Stimulated activated CD4-positive, alpha-beta T cell treated with anti-CD3 and anti-CD28 coated beads, Interleukin-1b, Interleukin-23, amount 100 ng/mL, for 48 hours (primary cell): ENCODE measurements at places on chromosomes 2 and 18.

DNA sequence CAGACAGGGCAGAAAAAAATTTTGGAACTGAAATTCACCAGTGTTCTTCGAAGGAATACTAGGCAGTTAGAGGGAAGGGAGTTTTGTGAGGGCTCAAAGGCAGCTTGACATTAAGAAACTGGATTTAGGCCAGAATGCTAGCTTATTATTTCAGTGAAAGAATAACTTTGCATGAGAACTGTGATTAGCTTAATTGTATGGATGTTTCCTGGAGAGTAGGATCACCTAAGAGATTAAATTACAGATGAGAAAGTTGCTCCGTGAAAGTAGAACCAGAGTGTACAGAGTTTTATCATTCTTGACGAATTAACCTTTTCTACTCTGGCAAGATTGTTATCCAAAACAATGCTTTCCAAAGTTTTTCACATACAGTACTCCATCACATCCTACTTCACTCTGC is 6.2 kb downstream of the SPAG16 start:
- DNase-seq, result no peak

DNA sequence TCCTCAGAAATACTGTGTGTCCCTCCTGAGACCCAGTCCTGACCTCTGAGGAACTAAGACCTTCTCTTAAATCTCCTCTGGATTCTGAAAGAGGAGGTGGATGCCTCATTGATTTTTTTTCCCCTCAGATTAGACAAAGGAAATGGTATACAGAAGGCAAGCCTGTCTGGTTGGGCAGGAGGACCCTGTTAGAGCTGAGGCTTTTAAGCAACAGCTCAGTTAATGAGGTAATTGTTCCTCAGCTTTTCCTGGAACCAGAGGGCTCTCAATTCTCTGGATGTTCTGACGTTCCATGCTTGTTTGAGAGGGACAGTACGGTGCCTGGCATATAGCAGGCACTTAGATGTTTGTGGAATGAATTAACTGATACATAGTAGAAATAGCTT is 61.7 kb upstream of the MCFD2 start:
- DNase-seq, result no peak

GRCh38 chr2:20450201-20450999 is 3.5 kb downstream of the RHOB start:
- DNase-seq, result no peak

GRCh38 chr2:187194049-187194448 is 254.0 kb downstream of the CALCRL start:
- no peak for DNase-seq

DNA sequence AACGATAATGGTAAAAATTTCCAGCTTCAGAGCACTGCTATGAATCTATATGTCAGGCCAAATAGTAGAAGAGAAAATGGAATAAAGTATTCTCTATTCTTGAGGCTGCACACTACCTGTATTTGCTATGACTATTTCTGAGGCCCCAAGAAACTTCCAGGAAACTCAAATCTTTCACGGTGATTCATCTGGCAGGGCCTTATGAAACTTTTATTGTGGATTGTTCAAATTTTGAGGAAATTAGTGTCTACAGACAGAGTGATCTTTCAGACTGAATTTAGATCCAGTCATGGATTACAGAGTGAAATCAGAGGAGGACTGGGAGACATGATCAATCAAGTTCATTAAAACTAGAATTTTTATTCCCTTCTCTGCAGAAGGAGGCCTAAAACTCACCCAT is 4.1 kb upstream of the VSNL1 start:
- no peak for DNase-seq

GRCh38 chr2:14828968-14829367 is 196.5 kb downstream of the LRATD1 start:
- no peak for DNase-seq

DNA sequence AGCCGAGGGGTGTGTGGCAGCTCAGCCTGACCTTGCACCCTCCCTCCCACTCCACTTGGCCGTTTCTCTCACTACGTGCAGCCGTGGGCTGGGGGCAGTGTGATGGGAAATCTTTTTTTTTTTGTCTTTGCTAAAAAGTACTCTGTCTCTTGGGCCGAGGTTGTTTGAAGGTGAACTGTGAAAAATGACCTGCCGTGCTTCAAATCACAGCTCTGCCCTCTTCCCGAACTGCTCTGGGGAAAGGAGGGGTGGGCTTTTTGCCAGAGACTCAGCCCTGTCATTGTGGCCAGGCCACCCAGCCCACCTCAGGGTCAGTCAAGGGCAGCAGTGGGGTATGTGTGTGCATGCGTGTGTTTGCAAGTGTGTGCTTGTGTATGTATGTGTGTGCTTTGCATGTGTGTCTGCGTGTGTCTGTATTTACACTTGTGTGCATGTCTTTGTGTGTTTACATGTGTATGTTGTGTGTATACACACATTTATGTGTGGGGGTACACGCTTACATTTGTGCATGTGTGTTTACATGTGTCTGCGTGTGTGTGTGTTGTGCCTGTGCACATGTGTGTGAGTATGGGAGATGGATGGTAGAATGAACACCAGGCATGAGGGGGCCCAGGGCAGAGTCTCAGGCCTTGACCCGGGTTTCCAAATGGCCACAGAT is 61.3 kb upstream of the HAAO start:
- DNase-seq, result no peak

DNA sequence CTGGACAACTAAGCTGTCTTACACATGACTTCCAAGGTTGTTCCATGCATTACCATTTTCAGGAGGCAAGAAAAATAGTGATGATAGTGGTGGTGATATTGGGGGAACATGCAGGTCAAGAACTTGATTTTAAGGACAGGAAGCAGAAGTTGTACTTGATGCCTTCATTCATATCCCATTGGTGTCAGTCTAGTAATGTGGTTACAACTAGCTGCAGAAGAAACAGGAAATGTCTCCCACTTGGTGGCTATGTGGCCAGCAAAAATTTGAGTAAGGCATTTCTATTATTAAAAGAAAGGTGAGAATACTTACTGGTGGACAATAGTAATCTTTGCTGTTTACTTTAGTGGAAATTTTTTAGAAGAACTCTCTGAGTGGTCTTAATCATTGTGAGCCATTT is 103.4 kb downstream of the ALMS1 start:
- DNase-seq, result no peak

- no peak for DNase-seq
Observed at GRCh38 chr2:146370826-146371225, 1474.0 kb upstream of the ACVR2A start.

DNA sequence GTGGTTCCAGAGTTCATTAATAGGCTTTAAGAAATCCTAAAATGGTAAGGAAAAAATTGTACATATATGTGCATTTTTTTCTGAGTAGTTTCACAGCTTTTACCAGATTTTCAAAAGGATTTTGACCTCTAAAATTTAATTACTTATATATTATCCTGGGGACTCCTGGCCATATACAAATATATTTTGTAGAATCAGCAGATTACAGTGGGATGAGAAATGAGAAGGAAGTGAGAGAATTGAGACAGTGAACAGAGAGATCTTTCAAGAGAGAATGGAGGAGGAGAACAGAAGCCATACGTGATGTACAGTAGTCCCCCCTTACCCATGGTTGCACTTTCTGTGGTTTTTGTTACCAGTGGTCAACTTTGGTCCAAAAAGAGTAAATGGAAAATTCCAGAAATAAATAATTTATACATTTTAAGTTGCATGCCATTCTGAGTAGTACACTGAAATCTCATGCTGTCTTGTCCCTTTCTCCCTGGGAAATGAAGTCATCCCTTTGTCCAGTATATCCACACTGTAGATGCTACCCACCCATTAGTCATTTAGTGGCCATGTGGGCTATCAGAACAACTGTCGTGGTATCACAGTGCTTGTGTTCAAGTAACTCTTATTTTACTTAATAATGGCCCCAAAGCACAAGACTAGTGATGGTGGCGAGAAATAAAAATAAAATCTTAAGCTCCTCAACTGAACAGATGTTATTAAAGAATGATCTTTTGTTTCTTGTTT is 130.4 kb upstream of the MYO3B start:
- DNase-seq, result no peak

GRCh38 chr2:130258356-130258755 is 60.1 kb upstream of the TUBA3E start:
- DNase-seq, result no peak

DNA sequence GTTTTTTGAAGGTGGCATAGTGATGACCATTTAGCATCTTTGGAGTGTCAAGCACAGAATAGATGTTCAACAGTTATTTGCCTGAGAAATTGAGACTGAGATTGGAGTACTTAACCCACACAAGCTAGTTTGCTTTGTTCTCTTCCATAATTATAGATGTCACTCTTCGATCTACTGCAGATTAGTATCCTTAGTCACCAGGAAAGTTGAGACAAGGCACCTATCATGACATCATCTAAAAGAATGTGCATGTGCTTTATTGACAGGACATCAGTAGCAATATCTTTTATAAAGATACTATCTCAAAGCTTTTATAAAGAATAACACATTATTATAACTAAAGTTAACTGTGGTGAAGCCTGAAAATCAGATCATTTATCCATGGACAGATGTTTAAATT is 6.4 kb downstream of the VRK2 start:
- DNase-seq, result no peak

- no peak for DNase-seq
Observed at GRCh38 chr2:100215371-100215770, 73.0 kb upstream of the AFF3 start.

DNA sequence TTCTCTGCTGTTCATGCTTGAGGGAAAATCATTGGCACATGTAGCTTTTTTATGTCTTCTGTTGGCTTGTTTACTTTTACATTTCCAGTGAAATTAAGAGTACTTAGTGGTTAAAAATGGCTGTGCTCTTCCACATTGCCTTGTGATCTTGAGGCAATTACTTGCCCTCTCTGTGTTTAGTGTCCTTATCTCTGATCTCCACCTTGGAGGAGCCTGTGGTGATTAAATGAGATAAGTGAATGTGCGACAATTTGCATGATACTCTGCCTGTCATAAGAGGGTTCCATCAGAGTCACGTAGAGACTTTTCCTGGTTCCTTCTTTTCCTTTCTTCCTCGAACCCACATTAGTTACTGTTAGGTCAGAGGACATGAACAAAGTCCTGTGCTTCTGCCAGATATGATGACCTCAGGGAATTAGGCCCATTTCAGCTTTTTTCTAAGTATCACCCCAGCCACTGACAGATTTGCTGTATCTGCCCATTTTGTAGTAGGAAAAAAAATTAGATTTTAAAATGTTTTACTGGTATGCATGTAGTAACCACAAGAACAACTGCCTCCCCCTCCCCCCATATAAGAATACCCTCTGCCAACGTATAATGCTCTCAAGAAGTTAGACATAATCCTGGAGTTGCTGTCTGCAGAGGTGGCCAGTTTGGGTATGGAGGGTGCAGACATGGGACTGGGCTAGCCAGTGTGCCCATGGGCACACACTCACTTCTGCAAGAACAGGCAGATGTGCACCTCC is 51.9 kb downstream of the TET3 start:
- no peak for DNase-seq

- no peak for DNase-seq
Observed at GRCh38 chr2:133956434-133956935, 297.4 kb upstream of the MGAT5 start.

- DNase-seq, result no peak
Observed at GRCh38 chr2:100218552-100218951, 76.2 kb upstream of the AFF3 start.

DNA sequence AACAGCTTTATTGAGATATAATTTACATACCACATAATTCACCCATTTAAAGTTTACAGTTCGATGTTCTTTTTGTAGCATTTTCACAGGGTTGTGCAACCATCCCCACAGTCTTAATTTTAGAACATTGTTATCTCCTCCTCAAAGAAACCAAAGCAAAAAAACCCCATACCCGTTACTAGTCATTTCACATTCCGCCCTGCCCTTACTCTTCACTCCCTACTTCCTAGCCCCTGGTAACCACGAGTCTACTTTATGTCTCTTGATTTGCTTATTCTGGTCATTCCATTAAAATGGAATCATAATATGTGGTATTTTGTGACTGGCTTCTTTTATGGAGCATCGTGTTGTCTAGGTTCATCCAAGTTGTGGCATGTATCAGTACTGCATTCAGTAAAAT is 137.7 kb downstream of the TANC1 start:
- no peak for DNase-seq

GRCh38 chr2:207863345-207863744 is 93.6 kb upstream of the FZD5 start:
- no peak for DNase-seq

DNA sequence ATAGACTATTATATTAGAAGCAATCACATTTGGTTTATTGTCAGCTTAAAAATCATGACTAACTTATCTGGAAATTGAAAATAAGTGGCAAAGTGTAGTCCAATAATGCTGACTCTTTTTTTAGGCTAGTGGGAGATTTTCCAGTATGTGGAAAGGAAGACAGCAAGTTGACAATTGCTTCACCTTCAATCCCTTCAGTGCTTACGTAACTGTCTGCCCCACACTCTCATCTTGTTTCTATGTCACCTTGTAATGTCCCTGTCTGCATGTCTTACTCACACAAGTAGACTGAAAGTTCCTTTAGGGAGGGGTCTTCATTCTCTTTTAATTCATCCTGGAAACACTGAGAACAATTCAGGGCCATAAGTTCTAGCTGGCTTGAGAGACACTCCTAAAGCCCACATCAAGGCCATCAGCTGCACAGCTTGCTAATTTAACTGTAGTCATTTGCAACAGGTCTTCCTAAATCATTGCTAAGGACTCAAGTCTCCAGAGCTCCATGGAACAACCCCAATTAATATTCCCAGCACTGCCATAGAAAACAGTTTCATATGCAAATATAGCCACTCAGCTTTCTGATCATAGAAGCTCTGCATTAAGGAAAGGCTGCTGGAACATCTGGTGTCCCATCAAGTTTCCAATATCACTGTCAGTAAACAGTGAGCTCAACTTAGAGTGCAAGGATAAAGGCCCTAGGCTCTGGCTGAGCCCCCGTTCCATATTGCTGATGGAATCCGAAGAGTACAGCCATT is 230.5 kb downstream of the ETAA1 start:
- no peak for DNase-seq

DNA sequence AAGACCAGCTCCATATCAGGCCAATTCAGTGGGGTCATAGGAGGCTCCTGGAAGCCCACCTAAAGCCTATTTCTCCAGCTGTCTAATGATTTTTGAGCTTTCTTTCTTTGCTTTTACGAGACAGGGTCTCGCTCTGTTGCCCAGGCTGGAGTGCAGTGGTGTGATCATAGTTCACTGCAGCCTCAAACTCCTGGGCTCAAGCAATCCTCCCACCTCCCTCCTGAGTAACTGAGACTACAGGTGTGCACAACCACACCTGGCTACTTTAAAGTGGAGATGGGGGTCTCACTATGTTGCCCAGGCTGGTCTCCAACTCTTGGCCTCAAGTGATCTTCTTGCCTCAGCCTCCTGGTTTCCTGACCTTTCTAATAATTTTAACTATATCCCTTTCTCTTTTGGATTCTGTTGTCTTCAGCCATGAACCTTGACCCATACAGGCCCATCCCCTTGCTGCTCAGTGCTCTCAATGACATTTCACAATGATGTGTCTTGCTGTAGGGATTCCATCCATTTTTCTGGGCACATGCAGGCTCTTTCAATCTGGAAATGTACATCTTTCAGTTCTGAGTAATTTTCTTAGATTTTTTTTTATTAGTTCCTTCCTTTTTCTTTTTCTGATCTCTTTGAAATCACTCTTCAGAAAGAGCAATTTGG is 29.7 kb downstream of the GNLY start:
- DNase-seq, result no peak
